Upper lobe of right lung (tissue), 1 donor: ENCODE measurements at places on chromosomes 1 and 21.

GRCh38 chr1:55632058-55632457, 416.9 kb upstream of the USP24 start:
- H3K27me3 ChIP-seq: no peaks in the 10 kb centered on the region
- no peak overlapping the region for H3K27ac ChIP-seq
- H3K4me3 ChIP-seq: no peak overlapping the region
- H3K4me1 ChIP-seq: peaks cover 9% of the 10 kb centered on the region

DNA sequence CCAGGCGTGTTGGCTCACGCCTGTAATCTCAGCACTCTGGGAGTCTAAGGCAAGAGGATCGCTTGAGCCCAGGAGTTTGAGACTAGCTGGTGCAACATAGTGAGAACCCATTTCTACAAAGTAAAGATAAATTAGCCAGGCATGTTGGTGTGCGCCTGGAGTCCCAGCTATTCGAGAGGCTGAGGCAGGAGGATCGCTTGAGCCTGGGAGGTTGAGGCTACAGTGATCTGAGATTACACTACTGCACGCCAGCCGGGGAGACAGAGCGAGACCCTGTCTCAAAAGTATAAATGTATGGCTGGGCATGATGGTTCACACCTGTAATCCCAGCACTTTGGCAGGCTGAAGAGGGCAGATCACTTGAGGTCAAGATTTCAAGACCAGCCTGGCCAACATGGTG, 51.5 kb upstream of the LBR start:
- H3K27me3 ChIP-seq: no peaks in the 10 kb centered on the region
- H3K36me3 ChIP-seq: no peaks in the 10 kb centered on the region
- no peak overlapping the region for H3K4me3 ChIP-seq

- peak; percentile 47 for DNase-seq
- H3K4me1 ChIP-seq: peaks cover 5% of the 10 kb centered on the region
- H3K27ac ChIP-seq: no peak overlapping the region
Measured at GRCh38 chr21:42745511-42746239, 92.3 kb downstream of the PDE9A start.

DNA sequence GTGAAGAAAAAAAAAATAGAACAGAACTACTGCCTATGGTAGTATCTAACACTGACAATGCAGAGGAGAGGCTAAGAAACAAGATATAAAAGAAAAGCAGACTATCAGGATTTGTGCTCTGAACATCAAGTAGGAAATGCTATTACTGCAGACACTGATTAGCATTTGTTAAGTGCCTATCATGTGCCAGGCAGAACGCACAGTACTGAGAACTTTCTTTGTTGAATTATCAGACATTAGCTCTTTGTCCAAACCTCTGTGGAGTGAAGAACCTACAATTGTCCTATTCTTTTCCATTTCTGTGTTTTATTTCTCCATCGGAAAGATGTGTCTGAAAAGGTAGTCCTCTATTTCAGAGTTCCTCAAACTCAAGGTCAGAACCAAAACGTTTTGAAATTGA, 30.5 kb upstream of the DISP1 start:
- H3K27me3 ChIP-seq: no peaks in the 10 kb centered on the region
- H3K4me1 ChIP-seq: peaks cover 20% of the 10 kb centered on the region
- H3K36me3 ChIP-seq: no peaks in the 10 kb centered on the region
- H3K4me3 ChIP-seq: no peak overlapping the region
- H3K27ac ChIP-seq: no peak overlapping the region

- DNase-seq: no peak
- no peaks in the 10 kb centered on the region for H3K27me3 ChIP-seq
- no peak overlapping the region for H3K4me3 ChIP-seq
Measured at GRCh38 chr1:91455896-91456295, 44.8 kb upstream of the CDC7 start.

- no peaks in the 10 kb centered on the region for H3K27me3 ChIP-seq
- peak; percentile 79 for DNase-seq
- peaks cover 5% of the 10 kb centered on the region for H3K4me1 ChIP-seq
- H3K4me3 ChIP-seq: no peak overlapping the region
- no peak overlapping the region for H3K27ac ChIP-seq
- H3K36me3 ChIP-seq: no peaks in the 10 kb centered on the region
Measured at GRCh38 chr21:42474043-42474831, 21.8 kb downstream of the RSPH1 start.

GRCh38 chr1:25662061-25662460, 45.5 kb downstream of the MAN1C1 start:
- no peaks in the 10 kb centered on the region for H3K36me3 ChIP-seq
- peaks cover 11% of the 10 kb centered on the region for H3K4me1 ChIP-seq
- no peak overlapping the region for H3K27ac ChIP-seq

DNA sequence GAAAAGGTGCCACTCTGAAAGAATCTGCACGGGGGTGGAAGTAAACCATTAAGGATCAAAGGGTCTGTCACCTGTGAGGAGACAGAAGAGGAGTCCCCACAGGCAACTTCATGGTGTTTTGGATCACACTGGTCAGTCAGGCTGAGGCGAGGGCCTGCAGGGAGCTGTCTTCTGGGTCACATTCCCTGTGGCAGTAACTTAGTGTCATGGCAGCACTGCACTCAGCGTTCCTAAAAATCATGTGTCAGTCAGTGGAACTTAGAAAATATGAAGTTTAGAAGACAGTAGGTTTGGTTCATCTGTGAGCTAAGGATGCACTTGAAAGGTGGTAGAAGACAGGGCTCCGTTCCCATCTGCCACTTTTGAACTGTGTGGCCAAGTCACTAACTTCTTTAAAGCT, 43.5 kb upstream of the CD101 start:
- no peak overlapping the region for H3K27ac ChIP-seq
- no peak overlapping the region for H3K4me3 ChIP-seq
- H3K36me3 ChIP-seq: no peaks in the 10 kb centered on the region
- no peaks in the 10 kb centered on the region for H3K27me3 ChIP-seq
- H3K4me1 ChIP-seq: no peaks in the 10 kb centered on the region

GRCh38 chr21:35190201-35190701, 141.1 kb upstream of the RUNX1 start:
- H3K4me3 ChIP-seq: no peak overlapping the region
- H3K27me3 ChIP-seq: no peaks in the 10 kb centered on the region

DNA sequence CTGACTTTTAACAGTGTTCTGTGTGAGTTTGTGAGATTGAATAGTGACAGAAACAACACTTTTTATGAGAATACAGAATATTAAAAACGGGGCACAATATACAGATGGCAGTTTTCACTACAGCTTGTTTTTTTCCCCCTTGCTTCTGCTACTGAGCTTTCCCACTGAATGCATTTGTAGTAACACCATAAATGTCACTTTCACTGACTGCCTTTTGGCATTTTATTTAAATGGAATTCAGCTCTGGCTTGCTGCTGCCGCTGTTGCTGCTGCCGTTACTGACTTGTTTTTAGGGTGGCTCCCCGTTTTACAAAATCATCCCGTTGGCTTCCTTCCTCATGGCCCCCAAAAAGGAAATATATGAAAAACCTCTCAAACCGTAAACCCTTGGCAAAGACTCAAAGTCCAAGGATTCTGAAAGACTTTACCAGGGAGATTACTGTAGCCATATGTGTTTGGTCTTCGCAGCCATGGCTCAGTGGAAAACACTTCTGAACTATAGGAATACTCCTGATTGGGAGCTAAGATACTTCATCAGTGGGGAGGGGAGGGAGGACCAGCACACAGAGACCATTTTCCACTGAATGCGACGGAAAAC, 151.0 kb downstream of the NUF2 start:
- DNase-seq: no peak
- no peaks in the 10 kb centered on the region for H3K27me3 ChIP-seq
- H3K4me1 ChIP-seq: no peaks in the 10 kb centered on the region
- H3K27ac ChIP-seq: no peak overlapping the region
- no peaks in the 10 kb centered on the region for H3K36me3 ChIP-seq

DNA sequence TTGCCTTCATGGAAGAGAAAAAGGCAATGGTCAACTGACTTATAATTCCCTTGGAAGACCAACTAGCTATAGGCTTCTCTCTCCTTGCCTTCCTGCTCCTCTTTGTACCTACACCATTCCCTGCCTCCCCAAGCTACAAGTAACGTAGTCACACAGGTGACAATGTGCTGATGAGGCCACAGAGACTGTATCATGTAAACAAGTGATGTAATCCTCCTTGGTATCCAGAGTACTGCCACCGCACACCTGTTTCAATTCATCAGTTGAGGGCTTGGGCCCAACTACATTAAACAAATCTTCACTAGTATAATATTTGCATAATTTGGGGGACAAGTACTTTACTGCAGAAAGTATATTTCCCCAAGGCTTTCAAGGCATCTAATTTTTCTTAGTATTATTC, 76.4 kb upstream of the SCYL3 start:
- no peaks in the 10 kb centered on the region for H3K4me1 ChIP-seq
- no peak overlapping the region for H3K4me3 ChIP-seq
- H3K36me3 ChIP-seq: no peaks in the 10 kb centered on the region
- no peak overlapping the region for H3K27ac ChIP-seq

- peak overlapping the region; percentile 96 for H3K27ac ChIP-seq
- peaks cover 16% of the 10 kb centered on the region for H3K4me1 ChIP-seq
- DNase-seq: no peak
- peaks cover 10% of the 10 kb centered on the region for H3K36me3 ChIP-seq
Measured at GRCh38 chr1:246932366-246932700, 585 bp upstream of the AHCTF1 start.

DNA sequence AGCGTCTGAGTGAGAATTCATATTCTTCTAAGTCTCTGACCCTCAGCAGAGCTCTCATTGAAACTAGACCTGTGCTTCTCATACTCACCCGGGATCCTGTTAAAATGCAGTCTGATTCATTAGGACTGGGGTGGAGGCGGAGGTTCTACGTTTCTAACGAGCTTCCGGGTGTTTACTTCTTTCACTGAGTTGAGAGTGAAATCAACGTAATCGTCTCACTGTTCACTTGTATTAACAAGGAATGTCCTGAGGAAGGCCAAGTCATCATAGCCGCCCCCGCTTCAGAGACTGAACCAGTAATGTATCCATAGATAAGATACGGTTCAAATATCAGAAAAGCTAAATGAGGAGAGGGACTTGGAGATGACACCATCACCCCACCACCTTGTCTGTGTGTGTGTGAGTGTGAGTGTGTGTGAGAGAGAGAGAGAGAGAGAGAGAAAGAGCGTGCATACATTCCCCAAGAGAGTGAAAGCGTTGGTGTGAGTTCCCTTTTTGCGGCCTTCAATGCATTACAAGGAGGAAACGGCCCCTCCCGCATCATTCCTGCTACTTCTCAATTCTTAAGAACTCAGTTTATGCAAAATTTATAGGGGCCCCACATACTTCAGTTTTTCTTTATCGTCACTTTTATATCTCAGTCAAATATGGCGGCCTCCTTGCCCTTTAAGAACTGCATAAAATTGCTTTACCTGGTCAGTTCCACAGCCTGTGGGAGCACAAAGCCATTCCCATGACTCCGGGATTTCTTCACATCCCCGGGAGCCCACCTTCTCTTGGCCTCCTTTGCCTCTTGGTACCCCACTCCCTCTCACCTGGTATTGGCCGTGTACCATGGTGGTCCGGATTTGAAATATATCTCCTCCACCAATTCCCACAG, 19.8 kb downstream of the KMO start:
- DNase-seq: peak; percentile 64
- no peaks in the 10 kb centered on the region for H3K27me3 ChIP-seq
- peak overlapping the region; percentile 66 for H3K27ac ChIP-seq
- H3K4me1 ChIP-seq: no peaks in the 10 kb centered on the region

GRCh38 chr1:241443561-241443960, 76.0 kb downstream of the FH start:
- H3K4me3 ChIP-seq: no peak overlapping the region
- H3K4me1 ChIP-seq: no peaks in the 10 kb centered on the region
- H3K36me3 ChIP-seq: no peaks in the 10 kb centered on the region
- no peak overlapping the region for H3K27ac ChIP-seq
- H3K27me3 ChIP-seq: no peaks in the 10 kb centered on the region

- H3K27me3 ChIP-seq: no peaks in the 10 kb centered on the region
- H3K27ac ChIP-seq: no peak overlapping the region
Measured at GRCh38 chr1:151290709-151291303, 8.7 kb downstream of the ZNF687 start.

DNA sequence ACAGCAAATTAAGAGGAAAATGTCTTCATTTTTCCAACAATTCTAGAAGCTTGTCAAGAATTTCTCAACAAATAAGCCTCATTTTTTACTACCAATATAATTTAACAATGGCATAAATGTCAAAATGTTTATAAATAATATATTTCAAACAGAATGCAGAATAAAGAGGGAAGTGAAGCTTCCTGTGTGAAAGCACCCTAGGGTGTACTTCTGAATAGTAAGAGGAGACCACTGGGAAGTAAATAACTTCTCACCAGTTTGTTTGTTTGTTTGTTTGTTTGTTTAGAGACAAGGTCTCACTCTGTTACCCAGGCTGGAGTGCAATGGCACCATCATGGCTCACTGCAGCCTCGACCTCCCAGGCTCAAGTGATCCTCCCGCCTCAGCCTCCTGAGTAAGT, 244.3 kb downstream of the SLC45A1 start:
- H3K36me3 ChIP-seq: no peaks in the 10 kb centered on the region
- H3K4me3 ChIP-seq: no peak overlapping the region
- H3K27ac ChIP-seq: no peak overlapping the region

GRCh38 chr1:246428542-246429308, 78.4 kb downstream of the SMYD3 start:
- H3K27ac ChIP-seq: no peak overlapping the region
- no peaks in the 10 kb centered on the region for H3K36me3 ChIP-seq
- no peaks in the 10 kb centered on the region for H3K27me3 ChIP-seq
- H3K4me1 ChIP-seq: no peaks in the 10 kb centered on the region

DNA sequence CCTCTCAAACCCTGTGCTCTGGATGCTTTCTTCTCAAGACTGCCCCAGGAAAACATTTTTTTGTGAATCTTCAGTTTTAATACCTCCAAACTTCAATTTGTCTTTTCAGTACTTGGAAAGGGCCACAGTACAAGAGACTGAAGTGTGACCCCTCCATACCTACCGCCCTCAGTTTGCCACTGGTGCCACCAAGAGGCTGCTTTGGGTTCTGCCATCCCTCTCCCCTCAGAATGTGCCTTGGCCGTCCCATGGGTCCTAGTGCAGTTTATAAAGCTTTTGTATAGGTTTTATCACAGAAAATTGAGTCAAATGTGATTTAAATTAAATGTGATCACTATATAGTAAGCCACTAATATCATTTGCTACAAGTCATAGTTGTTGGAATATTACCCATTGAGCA, 60.8 kb upstream of the PGD start:
- no peak overlapping the region for H3K4me3 ChIP-seq
- H3K4me1 ChIP-seq: no peaks in the 10 kb centered on the region
- H3K27me3 ChIP-seq: no peaks in the 10 kb centered on the region
- DNase-seq: no peak

GRCh38 chr1:32828341-32828740, 10.9 kb downstream of the S100PBP start:
- H3K4me1 ChIP-seq: peaks cover 4% of the 10 kb centered on the region
- no peaks in the 10 kb centered on the region for H3K27me3 ChIP-seq
- no peak overlapping the region for H3K4me3 ChIP-seq
- DNase-seq: no peak

- H3K27me3 ChIP-seq: no peaks in the 10 kb centered on the region
- no peak for DNase-seq
- H3K4me1 ChIP-seq: no peaks in the 10 kb centered on the region
- H3K4me3 ChIP-seq: no peak overlapping the region
- H3K36me3 ChIP-seq: no peaks in the 10 kb centered on the region
- H3K27ac ChIP-seq: no peak overlapping the region
Measured at GRCh38 chr1:5579966-5580365, 412.3 kb downstream of the NPHP4 start.

- peak overlapping the region; percentile 83 for H3K4me3 ChIP-seq
- peak overlapping the region; percentile 85 for H3K27ac ChIP-seq
- H3K27me3 ChIP-seq: no peaks in the 10 kb centered on the region
Measured at GRCh38 chr1:45206808-45207623, 611 bp upstream of the ZSWIM5 start.
